Fibroblast of lung (primary cell): ENCODE measurements at places on chromosomes 3 and 15. TPM values are rescaled to one million over a fixed set of nuclear protein-coding genes. Genes with fewer than 3 reads are reported as not detected.

The ALG1L2 gene
- not detected in 2 replicates for polyA plus RNA-seq

The PPP2R3A gene
- polyA plus RNA-seq: 18.3 and 20.9 TPM in 2 replicates

- no peak overlapping the region for H3K4me3 ChIP-seq
- no peaks in the 10 kb centered on the region for H3K27me3 ChIP-seq
- no peaks in the 10 kb centered on the region for H3K4me1 ChIP-seq
- no peaks in the 10 kb centered on the region for H3K36me3 ChIP-seq
Measured at GRCh38 chr3:171768281-171768900, 41.9 kb downstream of the PLD1 start.

- H3K4me3 ChIP-seq: no peak overlapping the region
- no peaks in the 10 kb centered on the region for H3K4me1 ChIP-seq
- no peak for DNase-seq
- H3K36me3 ChIP-seq: no peaks in the 10 kb centered on the region
- no peaks in the 10 kb centered on the region for H3K27me3 ChIP-seq
Measured at GRCh38 chr3:175896655-175897054, 1037.5 kb downstream of the NAALADL2 start.

DNA sequence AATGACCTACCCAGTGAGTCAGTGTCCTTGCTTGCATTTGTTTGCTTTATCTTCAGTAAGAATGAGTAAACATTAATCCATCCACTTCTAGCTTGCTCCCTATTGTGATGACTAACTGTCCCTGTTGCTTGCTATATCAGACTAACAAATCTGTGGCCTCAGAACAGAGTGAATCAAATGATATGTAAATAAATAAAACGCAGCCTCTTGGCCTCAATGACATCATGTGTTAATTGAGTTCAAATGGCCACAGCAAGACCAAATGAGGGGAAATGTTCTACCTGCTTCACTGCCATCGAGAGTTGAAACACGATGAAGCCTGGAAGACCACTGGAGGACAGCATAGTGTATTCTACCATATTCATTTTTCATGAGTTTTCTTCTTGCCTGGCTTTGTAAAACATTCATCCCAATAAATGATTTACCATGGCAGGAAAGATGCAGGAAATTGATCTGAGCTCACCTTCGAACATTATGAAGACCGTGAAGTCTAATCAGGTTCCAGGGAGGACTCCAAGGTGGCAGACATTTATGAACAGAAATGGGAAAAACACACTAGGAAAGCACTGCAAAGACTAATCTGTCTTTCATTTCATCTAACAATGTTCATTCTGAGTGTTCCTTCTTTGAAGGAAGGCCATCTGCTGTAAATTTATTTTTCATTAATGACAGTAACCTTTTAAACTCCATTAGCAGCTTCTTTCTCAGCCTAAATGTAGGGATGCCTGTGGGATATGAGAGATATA, 1144.5 kb downstream of the TUSC7 start:
- no peaks in the 10 kb centered on the region for H3K4me1 ChIP-seq
- no peak overlapping the region for H3K27ac ChIP-seq
- no peaks in the 10 kb centered on the region for H3K27me3 ChIP-seq
- DNase-seq: peak; percentile 87
- H3K36me3 ChIP-seq: no peaks in the 10 kb centered on the region

DNA sequence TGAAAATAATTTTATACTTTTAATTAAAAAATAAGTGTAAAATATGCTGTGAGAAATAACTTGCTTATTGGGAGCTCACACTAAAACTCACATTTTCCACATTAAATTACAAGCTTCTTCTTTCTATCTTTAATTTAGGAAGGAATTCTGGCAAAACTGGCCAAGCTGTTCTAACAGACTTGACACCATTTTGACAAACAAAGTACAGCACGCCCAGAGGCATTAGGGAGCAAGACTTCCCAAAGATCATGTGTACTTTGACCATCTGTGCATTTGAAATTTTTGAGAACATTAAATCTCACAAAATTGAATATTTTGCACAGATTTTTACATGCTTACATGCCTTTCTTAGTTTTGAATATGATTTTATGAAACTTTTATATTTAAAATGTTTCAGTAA, 1288.4 kb upstream of the CADM2 start:
- no peaks in the 10 kb centered on the region for H3K36me3 ChIP-seq
- DNase-seq: no peak
- H3K4me3 ChIP-seq: no peak overlapping the region
- H3K27ac ChIP-seq: no peak overlapping the region

DNA sequence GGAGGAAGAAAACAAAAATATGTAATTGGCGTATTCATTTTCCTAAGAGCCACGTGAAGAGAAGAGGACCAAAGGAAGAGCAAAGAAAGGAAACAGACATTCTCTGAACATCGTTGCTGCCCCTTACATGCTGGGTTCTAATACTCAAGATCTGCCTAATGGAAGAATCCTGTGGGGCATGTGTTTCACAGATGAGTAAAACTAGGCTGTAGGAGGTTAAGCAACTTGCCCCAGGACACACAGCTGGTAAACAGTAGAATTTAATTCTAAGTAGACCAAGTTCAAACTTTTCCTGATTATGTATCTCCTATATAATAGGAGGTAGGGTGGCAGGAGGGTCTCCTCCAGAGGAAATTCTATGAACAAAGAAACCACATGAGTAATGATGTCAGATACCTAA, 106.1 kb upstream of the TNFAIP8L3 start:
- no peak for DNase-seq
- peaks cover 7% of the 10 kb centered on the region for H3K4me1 ChIP-seq
- no peak overlapping the region for H3K4me3 ChIP-seq
- H3K27me3 ChIP-seq: no peaks in the 10 kb centered on the region
- no peaks in the 10 kb centered on the region for H3K36me3 ChIP-seq

DNA sequence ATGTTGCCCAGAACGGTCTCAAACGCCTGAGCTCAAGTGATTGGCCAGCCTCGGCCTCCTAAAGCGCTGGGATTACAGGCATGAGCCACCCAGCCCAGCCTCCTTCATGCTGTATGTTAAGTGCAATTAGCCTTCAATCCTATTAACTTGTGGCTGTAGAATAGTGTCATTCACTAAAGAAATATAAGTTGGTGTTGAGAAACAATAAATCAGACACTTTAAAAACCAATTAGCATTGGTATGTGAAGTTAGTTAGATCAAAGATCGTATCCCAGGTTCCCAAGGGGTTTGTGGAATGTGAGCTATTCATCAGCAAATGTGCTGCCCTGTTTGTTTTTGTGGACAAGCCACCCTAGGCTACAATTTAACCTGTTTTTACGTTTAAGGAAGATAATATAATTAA, 11.0 kb upstream of the PIK3CB start:
- H3K4me1 ChIP-seq: no peaks in the 10 kb centered on the region
- no peak for DNase-seq
- no peaks in the 10 kb centered on the region for H3K27me3 ChIP-seq
- H3K36me3 ChIP-seq: no peaks in the 10 kb centered on the region
- H3K27ac ChIP-seq: no peak overlapping the region
- no peak overlapping the region for H3K4me3 ChIP-seq
